ENCODE measurements at places on chromosomes 5 and 9. TPM values are rescaled to one million over a fixed set of nuclear protein-coding genes. Genes with fewer than 3 reads are reported as not detected.

Gene OTP
- not detected for total RNA-seq

Gene NR4A3
- 0.25 TPM for total RNA-seq

Gene PCDHA7
- total RNA-seq: 0.87 TPM

Gene STK32A
- total RNA-seq: 0.22 TPM

Gene MED27
- total RNA-seq: 12.1 TPM

Gene ARID3C
- total RNA-seq: 0.22 TPM

Gene POU5F2
- total RNA-seq: 1.4 TPM

Gene FGD3
- total RNA-seq: not detected

Gene SPINK1
- total RNA-seq: 0.33 TPM

Gene PRDM12
- total RNA-seq: under 0.01 TPM

Gene CETN3
- 19.9 TPM for total RNA-seq

Gene GPR151
- total RNA-seq: not detected

Gene RORB
- total RNA-seq: 6.0 TPM

Gene LCN12
- total RNA-seq: 0.12 TPM

Gene SLC6A3
- total RNA-seq: not detected

Gene ZNF462
- total RNA-seq: 14.7 TPM

Gene SPINK5
- total RNA-seq: not detected

Gene DBH
- total RNA-seq: not detected

Gene TSSK1B
- total RNA-seq: 0.11 TPM

Gene STXBP1
- 58.5 TPM for total RNA-seq

Gene ROR2
- total RNA-seq: 18.7 TPM

Gene LCN1
- total RNA-seq: not detected

Gene OR1J2
- not detected for total RNA-seq

Gene FBXW5
- 192 TPM for total RNA-seq

Gene GFPT2
- total RNA-seq: 24.2 TPM

Gene SARDH
- 13.7 TPM for total RNA-seq

Gene ADGRV1
- 0.25 TPM for total RNA-seq

Gene PDGFRB
- 160 TPM for total RNA-seq

Gene IRX1
- total RNA-seq: not detected

Gene IFNA21
- total RNA-seq: not detected

Gene CCDC187
- total RNA-seq: under 0.01 TPM

Gene CDKN2B-AS1
- total RNA-seq: 4.1 TPM

Gene DAB2
- 106 TPM for total RNA-seq

Gene INSL6
- not detected for total RNA-seq

Measured in uterine smooth muscle cell (primary cell).